ENCODE measurements at places on chromosomes 13 and 19.
A peak's percentile ranks its signal among the peaks of the same experiment; 100 is the strongest.

DNA sequence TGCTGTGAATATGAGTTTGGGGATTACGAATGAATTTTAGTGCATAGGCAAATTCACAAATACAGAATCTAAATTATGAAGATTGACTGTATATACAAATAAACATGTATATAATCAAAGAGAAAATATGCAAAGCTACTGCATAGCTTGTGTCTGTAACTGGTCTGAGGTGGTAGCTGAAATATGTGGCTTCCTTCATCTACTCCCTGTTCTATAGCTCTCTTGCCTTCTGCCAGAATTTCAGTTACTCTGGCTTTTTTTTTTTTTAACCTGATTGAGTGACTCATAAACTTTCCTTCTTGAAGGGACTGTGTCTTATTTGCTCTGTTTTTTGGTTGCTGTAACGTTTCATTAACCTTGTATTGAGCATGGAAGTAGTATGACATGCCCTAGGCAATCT, 26.6 kb downstream of the DNAJC3 start:
- DNase-seq: no peak

DNA sequence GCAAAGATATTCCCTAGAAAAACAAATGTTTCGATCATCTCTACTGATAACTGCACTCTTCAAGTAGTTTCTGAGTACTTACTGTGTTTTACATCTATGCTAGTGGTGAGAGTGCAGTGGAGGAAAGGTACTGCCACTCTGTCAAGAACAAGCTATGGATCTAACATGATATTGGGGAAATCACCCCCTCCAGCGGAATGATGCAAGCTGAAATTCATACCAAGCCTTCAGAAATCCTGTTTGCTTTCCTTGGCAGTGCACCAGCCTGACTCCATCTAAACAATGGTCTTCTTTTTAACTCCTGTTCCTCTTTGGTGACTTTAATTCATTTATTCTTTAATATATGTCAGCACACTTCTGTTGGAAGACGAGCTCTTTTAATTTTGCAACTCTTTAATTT, 238.0 kb downstream of the PCDH9 start:
- DNase-seq: no peak

- DNase-seq: no peak
Measured at GRCh38 chr19:40445780-40446262, 1.7 kb upstream of the SERTAD3 start.

GRCh38 chr19:8259142-8259921, 48.8 kb downstream of the CD320 start:
- DNase-seq: no peak

DNA sequence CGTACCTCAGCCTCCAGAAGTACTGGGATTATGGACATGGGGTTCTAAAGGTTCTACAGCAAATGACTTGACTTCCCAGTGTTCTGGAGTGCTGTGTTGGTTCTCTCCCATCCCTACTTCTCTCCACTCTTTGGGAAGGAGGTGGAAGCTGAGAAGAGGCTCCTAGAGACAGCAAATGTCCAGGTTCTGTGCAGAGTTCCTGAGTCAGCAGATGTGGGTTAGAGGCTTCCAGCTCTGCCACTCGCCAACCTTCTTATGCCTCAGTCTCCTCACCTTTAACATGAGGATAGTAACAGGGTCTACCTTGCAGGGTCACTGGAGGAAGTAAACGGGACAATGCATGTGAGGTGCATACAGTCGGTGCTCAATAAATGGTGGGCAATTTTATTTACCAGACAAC, 80.5 kb upstream of the VSTM2B start:
- no peak for DNase-seq

DNA sequence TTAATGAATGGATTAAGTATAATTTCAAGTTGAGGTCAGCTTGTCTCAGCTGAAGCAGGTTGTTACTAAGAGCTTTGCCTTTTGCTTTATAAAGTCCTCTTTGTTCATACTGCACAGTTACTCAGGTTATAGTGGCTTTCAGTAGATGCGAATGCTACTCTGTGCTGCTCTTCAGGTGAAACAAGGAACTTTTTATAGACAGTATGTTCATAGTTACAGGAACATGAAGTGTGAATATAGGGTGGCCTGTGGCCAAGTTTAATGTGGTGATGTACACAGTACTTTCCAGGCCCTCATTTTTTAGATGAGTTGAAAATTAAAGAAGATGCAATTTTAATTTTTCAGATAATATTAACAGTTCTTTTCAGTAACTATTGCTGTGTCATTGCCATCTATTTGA, 20.8 kb downstream of the SUGT1 start:
- no peak for DNase-seq

DNA sequence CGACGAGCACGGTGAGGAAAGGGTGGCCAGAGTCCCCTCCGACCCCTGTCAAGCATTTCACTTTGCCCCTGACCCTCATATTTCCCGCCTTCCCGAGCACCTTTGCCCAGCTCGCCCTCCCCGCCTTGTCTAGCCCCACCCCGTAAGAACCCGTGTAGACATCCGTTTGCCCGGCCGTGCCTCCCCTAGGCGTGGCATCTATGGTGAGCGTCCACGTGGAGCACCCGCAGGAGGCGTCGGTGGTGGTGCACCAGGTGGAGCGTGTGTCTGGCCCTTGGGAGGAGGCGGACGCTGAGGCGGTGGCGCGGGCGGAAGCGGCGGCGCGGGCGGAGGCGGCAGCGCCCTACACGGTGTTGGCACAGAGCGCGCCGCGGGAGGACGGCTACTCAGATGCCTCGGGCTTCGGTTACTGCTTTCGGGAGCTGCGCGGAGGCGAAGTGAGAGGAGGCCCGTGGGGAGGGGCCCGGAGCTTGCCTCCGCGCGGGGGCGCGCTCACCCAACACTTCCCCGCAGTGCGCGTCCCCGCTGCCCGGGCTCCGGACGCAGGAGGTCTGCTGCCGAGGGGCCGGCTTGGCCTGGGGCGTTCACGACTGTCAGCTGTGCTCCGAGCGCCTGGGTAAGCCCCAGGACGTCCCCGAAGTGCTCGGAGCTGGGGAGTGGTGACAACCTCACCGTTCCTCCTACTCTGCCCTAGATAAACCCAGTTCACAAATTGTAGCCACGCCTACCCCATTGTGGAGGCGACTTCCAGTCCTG, 4.2 kb downstream of the LTBP4 start:
- peak; percentile 83 for DNase-seq

GRCh38 chr13:31986676-31987470, 44.7 kb upstream of the FRY start:
- no peak for DNase-seq

GRCh38 chr13:99991013-99991827, 9.6 kb downstream of the ZIC2 start:
- DNase-seq: no peak

DNA sequence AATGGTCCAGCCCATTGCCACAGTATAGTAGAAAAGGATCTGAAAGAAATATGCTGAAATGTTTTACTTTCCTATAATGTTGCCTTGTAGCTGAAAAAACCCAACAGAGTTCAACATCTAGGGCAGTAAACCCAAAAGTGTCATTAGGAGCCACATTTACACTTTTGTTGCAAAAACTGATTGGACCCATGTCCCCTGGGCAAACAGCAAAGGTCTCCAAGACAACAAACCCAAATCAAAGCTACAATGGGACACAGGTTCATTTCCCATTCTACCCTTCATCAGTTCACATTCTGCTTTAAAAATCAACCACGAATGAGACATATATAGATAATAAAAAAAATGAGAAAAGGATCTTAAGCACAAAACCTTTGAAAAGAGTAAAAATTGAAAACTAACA, 744.8 kb downstream of the PCDH17 start:
- no peak for DNase-seq

- no peak for DNase-seq
Measured at GRCh38 chr13:39159393-39159792, 121.1 kb downstream of the NHLRC3 start.

DNA sequence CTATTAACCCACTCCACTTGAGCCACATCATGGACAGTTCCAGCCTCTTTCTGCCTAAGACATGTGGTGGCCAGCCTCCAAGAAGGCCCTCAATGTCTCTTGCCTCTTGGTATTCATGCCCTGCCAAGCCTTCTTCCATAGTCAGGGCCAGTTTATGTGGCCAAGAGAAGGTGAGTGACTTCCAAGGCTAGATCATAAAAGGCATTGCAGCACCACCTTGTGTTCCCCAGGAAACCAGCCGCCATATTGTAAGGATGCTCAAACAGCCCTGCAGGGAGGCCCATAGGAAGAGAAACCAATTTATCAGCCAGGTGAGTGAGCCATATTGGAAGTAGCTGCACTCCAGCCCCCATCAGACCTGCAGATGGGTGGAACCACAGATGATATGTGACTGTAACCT, 12.3 kb upstream of the DNMT1 start:
- DNase-seq: no peak

DNA sequence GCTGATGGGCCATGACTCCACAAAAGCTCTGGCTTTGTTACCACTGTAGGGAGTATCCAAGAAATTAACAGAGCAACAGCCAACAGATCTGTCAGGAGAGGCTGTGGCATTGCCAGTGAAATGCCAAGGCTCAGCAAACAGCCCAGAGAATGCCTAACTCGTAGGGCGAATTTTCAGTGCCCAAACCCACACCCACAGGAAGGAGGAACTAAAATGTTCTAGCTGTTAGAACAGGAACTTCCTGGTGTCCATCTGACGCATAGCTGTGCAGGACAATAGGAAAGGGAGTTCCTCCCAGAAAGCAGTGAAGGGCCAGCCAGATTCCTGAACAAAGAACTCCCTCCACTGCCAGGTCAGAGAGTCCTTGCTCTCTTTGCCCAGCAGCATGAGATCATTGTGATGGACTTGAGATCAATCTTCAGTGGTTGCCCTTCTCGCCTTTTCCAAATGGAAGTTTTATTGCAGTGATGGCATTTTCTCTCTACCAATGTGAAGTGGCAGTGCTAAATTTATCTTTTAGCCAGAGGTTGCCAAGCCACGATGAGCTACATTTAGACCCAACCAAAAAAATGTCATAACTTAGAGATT, 224.2 kb upstream of the STARD13 start:
- no peak for DNase-seq

- DNase-seq: no peak
Measured at GRCh38 chr19:56692206-56692895, 20.8 kb upstream of the ZNF835 start.

GRCh38 chr13:31096654-31097302, 64.9 kb downstream of the HSPH1 start:
- peak; percentile 20 for DNase-seq

DNA sequence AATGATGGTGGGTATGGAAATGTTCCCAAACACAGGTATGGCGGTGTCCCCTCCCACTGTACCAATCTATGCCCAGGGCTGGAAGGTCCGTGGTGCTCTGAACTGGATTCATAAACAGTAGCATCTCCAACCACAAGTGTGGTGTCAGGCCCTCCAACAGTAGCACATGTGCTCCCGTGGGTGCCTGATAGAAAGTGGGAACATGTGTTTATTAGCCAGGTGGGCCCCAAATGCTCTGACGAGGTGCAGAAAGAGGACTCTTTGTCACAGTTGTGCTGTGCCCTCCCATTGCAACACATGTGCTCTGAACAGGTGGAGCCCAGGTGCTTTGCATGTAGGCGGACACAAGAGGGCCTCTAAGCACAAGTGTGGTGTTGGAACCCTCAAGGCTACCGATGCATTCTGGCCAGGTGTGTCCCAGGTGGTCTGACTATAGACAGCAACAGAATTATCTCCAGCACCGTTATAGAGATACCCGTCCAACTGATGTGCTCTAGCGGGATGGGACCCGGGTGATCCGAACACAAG, 75.4 kb upstream of the ZNF30 start:
- no peak for DNase-seq

GRCh38 chr13:42466123-42466522, 107.8 kb upstream of the TNFSF11 start:
- DNase-seq: no peak

DNA sequence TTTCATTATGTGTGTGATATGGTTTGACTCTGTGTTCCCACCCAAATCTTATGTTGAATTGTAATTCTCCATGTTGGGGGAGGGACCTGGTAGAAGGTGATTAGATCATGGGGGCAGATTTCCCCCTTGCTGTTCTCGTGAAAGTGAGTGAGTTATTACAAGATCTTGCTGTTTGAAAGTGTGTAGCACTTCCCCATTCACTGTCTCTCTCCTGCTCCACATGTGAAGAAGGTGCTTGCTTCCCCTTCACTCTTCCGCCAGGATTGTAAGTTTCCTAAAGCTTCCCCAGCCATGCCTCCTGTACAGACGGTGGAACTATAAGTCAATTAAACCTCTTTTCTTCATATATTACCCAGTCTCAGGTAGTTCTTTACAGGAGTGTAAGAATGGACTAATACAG, 54.3 kb upstream of the SERTM1 start:
- DNase-seq: no peak

DNA sequence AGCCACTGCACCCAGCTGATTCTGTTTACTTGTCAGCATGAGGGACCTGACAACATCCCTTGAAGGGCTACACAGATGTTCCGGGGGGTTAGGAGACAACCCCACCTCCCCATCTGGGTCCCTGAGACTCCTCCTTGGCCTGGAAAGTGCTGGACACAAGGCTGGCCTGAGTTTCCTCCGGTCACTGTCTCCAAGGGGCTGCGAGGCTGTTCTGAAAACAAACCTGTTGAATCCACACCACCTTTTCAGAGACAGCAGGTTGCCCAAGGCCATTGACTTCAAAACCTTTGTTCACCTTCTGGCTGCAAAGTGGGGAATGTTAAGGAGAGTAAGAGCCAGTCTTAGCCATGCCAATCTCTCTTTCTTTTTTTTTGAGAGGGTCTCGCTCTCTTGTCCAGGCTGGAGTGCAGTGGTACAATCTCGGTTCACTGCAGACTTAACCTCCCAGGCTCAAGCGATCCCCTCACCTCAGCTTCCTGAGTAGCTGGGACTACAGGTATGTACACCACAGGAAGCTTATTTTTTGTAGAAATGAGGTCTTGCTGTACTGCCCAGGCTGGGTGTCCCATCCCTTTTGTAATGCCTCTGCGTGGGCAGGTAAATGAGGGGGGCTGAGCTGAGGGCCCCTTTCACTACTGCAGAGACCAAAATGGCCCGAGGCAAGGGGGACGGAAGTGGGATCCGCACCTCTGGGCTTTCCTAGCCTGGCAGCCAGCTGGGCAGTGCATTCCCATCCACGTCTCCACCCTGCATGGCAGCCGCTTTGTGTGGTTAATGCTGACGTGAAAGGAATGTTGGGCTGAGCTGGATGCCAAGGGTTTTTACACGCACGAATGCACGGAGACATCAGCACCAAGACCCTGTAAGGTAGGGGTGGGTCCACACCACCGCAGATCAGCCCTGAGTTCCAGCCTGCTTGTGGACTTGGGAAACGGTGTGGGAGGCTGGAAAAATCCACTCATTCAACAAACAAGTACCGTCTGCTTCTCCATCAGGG, 1.9 kb upstream of the ZNF628 start:
- peak; percentile 54 for DNase-seq

- no peak for DNase-seq
Measured at GRCh38 chr13:51258612-51259548, 36.7 kb downstream of the FAM124A start.

All from LoVo (cell line).